ENCODE measurements at places on chromosomes 1 and 21. TPM values are rescaled to one million over a fixed set of nuclear protein-coding genes. Genes with fewer than 3 reads are reported as not detected.

BSND gene
- total RNA-seq, result not detected

KCND3 gene
- not detected for total RNA-seq

ABCG1 gene
- 10.2 TPM for total RNA-seq

CACNA1S gene
- total RNA-seq, result not detected

OR6N2 gene
- not detected for total RNA-seq

CTSS gene
- 31.7 TPM for total RNA-seq

UBASH3A gene
- total RNA-seq, result 70.8 TPM

TNFRSF14 gene
- total RNA-seq, result 215 TPM

NBPF14 gene
- 18.7 TPM for total RNA-seq

GBP6 gene
- 0.65 TPM for total RNA-seq

GJA5 gene
- total RNA-seq, result not detected

ARHGEF11 gene
- 3.2 TPM for total RNA-seq

ZNF669 gene
- 8.0 TPM for total RNA-seq

ECM1 gene
- 2.6 TPM for total RNA-seq

DNA sequence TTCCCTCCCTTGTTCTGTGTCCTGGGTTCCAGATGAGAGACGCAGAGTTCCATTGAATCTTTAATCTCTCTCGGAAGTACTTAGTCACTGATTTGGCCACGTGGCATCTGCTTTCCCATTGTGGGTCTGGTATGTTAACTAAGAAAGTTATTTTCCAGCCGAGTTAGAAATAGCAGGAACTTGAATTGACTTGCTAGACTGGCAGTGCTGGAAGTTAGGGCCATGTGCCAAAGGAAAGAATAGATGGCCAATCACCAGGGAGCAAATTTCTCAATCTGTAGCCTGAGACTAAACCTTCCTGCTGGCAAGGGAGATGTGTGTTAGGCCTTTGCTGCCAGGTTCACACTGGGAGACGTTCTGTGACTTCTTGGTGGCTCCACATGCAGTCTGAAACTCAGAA, 24.2 kb upstream of the SLFNL1 start:
- DNase-seq, result no peak
- H3K4me1 ChIP-seq, result peaks cover 12% of the 10 kb centered on the region
- H3K4me3 ChIP-seq, result no peak overlapping the region
- no peaks in the 10 kb centered on the region for H3K27me3 ChIP-seq
- H3K27ac ChIP-seq, result no peak overlapping the region

DNA sequence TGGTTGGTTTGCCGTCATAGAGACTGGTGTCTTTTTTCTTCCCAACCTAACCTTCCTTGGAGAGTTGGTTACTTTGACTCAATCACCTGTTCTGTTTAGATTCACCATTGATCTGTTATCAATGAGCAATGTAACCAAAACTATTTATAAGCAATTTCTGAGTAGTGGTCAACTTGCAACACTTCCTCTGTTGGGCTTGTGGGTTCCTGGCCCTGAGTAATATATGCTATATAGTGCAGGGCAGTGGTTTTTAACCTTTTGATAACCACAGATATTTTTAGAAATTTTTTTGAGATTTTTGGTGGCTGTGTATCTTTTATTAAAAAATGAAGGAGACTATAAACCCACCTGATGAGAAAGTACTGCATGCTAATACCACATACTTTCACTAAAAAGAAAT, 9.4 kb upstream of the XCL1 start:
- no peak overlapping the region for H3K4me3 ChIP-seq
- H3K27me3 ChIP-seq, result peaks cover 26% of the 10 kb centered on the region
- H3K36me3 ChIP-seq, result peaks cover 4% of the 10 kb centered on the region
- DNase-seq, result no peak

DNA sequence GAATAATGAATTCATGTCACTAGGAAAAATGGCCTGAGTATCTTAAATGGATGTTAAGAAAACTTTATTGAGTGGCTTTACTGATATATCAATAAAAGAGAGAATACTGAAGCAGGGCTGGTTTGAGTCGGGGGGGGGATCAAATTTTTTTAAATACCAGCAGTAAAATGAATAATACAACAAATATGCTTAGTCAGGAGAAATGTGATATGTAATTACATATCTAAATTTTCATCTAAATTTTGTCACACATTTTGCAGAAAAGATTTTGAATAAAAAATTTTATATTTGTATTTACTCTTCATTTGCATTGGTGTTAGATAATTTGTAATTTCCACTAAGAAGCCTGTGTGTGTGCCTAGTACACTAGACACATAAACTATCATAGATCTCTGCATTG, 2300.2 kb downstream of the MRPL39 start:
- H3K4me3 ChIP-seq, result no peak overlapping the region
- no peak for DNase-seq
- H3K27ac ChIP-seq, result no peak overlapping the region
- no peaks in the 10 kb centered on the region for H3K36me3 ChIP-seq
- H3K4me1 ChIP-seq, result no peaks in the 10 kb centered on the region

- peak overlapping the region; percentile 62 for H3K4me3 ChIP-seq
- no peaks in the 10 kb centered on the region for H3K27me3 ChIP-seq
- H3K27ac ChIP-seq, result peak overlapping the region; percentile 61
- peaks cover 9% of the 10 kb centered on the region for H3K36me3 ChIP-seq
Observed at GRCh38 chr1:26315874-26316850, 1.6 kb upstream of the CD52 start.

- peaks cover 2% of the 10 kb centered on the region for H3K36me3 ChIP-seq
- peak overlapping the region; percentile 82 for H3K27ac ChIP-seq
- H3K4me1 ChIP-seq, result peaks cover 20% of the 10 kb centered on the region
- peak overlapping the region; percentile 76 for H3K4me3 ChIP-seq
- DNase-seq, result no peak
Observed at GRCh38 chr1:40861224-40862003, 749 bp downstream of the CITED4 start.

DNA sequence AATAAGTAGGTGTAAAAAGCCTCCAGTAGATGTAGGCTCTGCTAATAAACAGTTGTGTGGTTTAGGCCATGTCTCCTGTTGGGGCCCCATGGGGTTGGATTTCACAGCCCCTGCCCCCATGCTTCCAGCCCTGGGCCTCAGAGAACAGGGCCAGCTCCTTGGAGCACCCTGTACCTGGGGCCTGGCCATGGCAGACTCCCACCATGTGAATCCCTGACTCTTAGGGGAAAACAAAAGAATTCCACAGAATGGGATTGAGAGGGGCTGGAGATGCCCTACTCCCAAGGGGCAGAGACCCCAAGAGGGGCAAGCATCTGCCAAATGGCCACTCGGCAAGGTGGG, 11.5 kb downstream of the LRP8 start:
- peaks cover 34% of the 10 kb centered on the region for H3K4me1 ChIP-seq
- no peak overlapping the region for H3K4me3 ChIP-seq
- DNase-seq, result no peak
- H3K36me3 ChIP-seq, result peaks cover 22% of the 10 kb centered on the region

GRCh38 chr1:206792939-206793607, 20.8 kb upstream of the IL10 start:
- H3K4me1 ChIP-seq, result peaks cover 80% of the 10 kb centered on the region
- H3K4me3 ChIP-seq, result no peak overlapping the region
- peaks cover 16% of the 10 kb centered on the region for H3K27me3 ChIP-seq
- H3K36me3 ChIP-seq, result peaks cover 3% of the 10 kb centered on the region
- H3K27ac ChIP-seq, result no peak overlapping the region

DNA sequence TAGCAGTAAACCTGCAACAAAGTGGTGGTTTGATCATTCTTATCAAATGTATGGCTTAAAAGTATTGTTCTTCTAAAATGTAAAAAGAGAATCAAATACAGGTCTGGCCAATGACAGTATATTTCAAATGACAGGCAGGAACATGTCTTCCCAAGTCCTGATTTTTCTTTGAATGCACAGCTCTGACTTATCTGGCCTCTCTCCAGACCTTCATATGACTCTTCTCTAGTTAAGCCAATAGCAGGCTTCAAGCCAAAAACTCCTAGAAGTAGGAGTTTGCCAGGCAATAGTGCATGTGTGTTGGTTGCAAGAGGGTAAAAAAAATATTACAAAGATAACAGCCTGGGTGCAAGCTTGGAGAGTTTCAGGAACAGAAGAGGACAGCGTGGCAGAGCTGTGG, 345.5 kb downstream of the SMYD3 start:
- no peak for DNase-seq
- H3K36me3 ChIP-seq, result no peaks in the 10 kb centered on the region
- no peak overlapping the region for H3K27ac ChIP-seq
- H3K27me3 ChIP-seq, result no peaks in the 10 kb centered on the region

DNA sequence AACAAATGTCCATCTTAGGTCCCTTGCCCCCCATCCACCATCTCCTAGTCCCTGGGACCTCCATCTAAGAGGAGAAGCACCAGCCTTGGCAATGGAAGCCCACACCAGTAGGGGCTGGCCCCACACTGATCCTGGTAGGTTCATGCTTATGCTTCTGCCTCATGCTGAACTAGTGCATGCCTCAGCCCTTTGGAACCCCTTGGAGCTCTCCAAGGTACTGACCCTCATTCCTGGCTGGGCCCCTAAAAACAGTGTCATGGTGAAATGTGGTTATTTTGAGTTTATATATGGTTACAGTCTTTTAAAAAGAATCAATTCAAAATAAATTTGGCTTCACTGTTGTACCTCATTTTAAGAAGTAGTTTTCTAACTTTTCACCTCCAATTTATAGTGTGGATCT, 108.3 kb downstream of the HIVEP3 start:
- H3K4me1 ChIP-seq, result peaks cover 73% of the 10 kb centered on the region
- H3K27me3 ChIP-seq, result no peaks in the 10 kb centered on the region
- H3K36me3 ChIP-seq, result peaks cover 4% of the 10 kb centered on the region
- peak overlapping the region; percentile 13 for H3K27ac ChIP-seq

GRCh38 chr1:231091831-231092301, 51.8 kb upstream of the FAM89A start:
- H3K4me3 ChIP-seq, result no peak overlapping the region
- no peak overlapping the region for H3K27ac ChIP-seq
- H3K36me3 ChIP-seq, result no peaks in the 10 kb centered on the region

GRCh38 chr1:186578325-186579016, 101.8 kb downstream of the PTGS2 start:
- no peaks in the 10 kb centered on the region for H3K4me1 ChIP-seq
- no peaks in the 10 kb centered on the region for H3K27me3 ChIP-seq
- H3K36me3 ChIP-seq, result no peaks in the 10 kb centered on the region
- H3K4me3 ChIP-seq, result no peak overlapping the region
- H3K27ac ChIP-seq, result no peak overlapping the region
- no peak for DNase-seq

GRCh38 chr1:101239095-101240040, 2.5 kb downstream of the S1PR1 start:
- H3K4me1 ChIP-seq, result peaks cover 77% of the 10 kb centered on the region
- H3K4me3 ChIP-seq, result peak overlapping the region; percentile 97
- peaks cover 43% of the 10 kb centered on the region for H3K36me3 ChIP-seq

DNA sequence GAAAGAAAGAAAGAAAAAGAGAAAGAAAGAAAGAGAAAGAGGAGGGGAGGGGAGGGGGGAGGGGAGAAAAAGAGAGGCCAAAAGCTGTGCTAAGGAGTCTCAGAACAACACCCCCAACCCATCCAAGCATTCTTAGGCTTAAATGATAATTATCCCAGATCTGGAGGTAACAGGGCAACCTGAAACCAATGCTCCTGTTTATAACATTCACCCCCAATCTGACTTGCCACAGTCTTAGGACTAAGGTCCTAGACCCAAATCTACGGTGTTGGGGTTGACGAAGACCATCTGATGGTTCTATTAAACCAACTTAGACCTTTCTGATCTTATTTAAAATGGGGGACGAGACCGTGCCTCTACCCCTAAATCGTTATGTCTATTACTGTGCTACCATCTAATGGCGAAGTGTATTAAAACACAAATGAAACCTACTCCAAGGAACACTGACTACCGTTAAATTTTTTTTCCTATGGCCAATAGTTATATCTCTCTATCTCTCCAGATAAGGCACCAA, 119.3 kb upstream of the CDC42BPA start:
- DNase-seq, result no peak
- no peak overlapping the region for H3K4me3 ChIP-seq
- H3K27me3 ChIP-seq, result peaks cover 9% of the 10 kb centered on the region
- H3K36me3 ChIP-seq, result no peaks in the 10 kb centered on the region

DNA sequence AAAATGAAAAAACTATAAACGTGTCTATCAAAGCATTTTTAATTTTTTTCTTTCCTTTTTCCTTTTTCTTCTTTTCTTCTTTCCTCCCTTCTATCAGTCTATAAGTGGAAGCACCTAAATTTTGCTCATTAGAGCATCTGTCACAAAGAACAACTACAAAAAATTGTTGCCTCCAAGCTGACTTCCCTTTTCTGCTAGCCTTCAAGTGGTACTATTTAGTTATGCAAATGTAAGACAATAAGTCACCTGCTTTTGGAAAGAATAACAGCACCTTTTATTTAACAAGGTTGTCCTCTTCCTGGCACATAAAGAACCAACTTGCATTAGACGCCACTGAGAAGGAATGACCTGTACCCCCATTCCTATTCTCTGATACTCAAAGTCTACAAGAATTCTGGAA, 45.0 kb upstream of the C1orf53 start:
- H3K27ac ChIP-seq, result no peak overlapping the region
- peaks cover 1% of the 10 kb centered on the region for H3K27me3 ChIP-seq
- H3K4me1 ChIP-seq, result no peaks in the 10 kb centered on the region
- no peaks in the 10 kb centered on the region for H3K36me3 ChIP-seq

DNA sequence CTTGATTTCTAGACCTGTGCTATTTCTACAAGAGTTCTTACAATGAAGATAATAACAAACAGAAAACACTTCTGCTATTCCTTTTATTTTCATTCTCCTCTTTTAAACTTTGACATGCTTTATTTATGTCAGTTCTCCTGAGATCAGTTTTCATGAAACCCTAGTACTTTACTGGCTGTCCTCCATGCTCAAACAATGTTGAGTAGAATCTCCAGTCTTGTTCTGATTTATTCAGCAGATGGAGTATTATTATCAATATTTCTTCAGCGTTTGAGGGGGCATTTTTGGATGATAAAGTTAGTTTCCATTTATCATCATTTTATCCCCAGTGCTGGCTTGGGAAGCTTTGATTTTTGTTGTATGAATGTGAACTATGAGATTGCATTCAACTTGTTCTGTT, 85.9 kb upstream of the WARS2 start:
- no peak overlapping the region for H3K27ac ChIP-seq
- H3K36me3 ChIP-seq, result no peaks in the 10 kb centered on the region
- no peak for DNase-seq
- no peaks in the 10 kb centered on the region for H3K4me1 ChIP-seq
- no peak overlapping the region for H3K4me3 ChIP-seq
- H3K27me3 ChIP-seq, result no peaks in the 10 kb centered on the region

- H3K27ac ChIP-seq, result peak overlapping the region; percentile 27
- no peaks in the 10 kb centered on the region for H3K36me3 ChIP-seq
- H3K4me1 ChIP-seq, result peaks cover 34% of the 10 kb centered on the region
- H3K4me3 ChIP-seq, result peak overlapping the region; percentile 40
Observed at GRCh38 chr1:247407180-247407616, 8.8 kb upstream of the NLRP3 start.

GRCh38 chr21:27082431-27083010, 115.6 kb upstream of the ADAMTS5 start:
- no peak overlapping the region for H3K4me3 ChIP-seq
- H3K36me3 ChIP-seq, result no peaks in the 10 kb centered on the region
- H3K27ac ChIP-seq, result no peak overlapping the region
- H3K4me1 ChIP-seq, result no peaks in the 10 kb centered on the region

- no peaks in the 10 kb centered on the region for H3K36me3 ChIP-seq
- no peaks in the 10 kb centered on the region for H3K4me1 ChIP-seq
- H3K27ac ChIP-seq, result no peak overlapping the region
- DNase-seq, result peak; percentile 31
- H3K4me3 ChIP-seq, result no peak overlapping the region
Observed at GRCh38 chr1:157490467-157491165, 61.7 kb downstream of the FCRL5 start.
